Uterus (tissue), 4 donors: ENCODE measurements at places on chromosomes 3 and 15.

DNA sequence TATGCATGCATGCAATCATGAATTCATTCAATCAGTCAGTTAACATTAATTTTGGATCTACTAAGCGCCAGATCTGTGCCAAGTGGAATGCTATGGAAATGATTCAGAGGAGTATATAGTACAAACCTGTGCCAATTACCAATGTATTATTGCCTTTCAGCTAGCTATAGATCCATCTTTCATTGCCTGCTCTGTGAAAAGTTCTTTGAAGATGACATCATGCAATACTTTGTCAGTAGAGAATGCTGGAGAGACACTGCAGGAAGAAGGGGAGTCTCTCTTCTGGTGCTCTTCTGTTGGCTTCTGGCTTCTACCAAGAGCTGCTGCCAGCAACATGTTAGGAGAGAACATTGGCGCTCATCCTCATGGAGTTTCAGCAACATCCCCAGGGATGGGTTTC, 81.0 kb upstream of the LMCD1 start:
- no peak for DNase-seq

GRCh38 chr3:30775040-30775439, 119.4 kb downstream of the GADL1 start:
- DNase-seq = no peak

DNA sequence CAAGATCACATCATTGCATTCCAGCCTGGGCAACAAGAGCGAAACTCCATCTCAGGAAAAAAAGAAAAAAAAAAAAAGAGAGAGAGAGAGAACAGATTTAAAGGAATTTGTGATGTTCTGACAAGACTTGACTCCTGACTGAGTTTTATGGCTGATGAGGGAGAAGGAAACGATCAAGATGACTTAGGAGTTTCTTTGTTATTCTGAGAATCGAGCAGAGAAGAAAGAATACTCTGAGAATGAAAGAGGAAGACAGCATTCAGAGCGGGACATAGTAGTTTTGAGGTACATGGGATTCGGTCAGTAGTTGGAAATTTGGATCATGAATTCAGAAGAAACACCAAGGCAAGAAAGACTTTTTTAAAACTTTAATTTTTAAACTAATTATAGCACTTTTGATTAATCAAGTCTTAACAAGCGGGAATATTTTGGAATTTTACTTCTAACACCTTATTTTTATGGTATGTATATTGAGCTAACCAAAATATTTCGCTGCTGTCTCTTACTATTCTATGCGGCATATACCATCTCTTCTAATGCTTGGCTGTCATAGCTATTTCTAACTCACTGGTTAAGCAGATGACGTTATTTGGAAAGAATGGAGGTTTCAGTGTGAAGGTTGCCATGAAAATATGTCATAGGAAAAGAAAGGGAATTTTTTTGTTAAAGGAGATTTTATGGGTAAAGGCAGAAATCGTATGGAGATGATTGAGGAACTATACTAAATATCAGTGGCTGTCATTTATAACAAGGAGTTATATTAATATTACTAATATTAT, 644.1 kb downstream of the RBMS3 start:
- no peak for DNase-seq

- DNase-seq = no peak
These were observed 69.1 kb downstream of the CMTM8 start for GRCh38 chr3:32307591-32307990.
